Testis (tissue), 5 donors: ENCODE measurements at places on chromosomes 6 and 20.
A peak's percentile ranks its signal among the peaks of the same experiment; 100 is the strongest.

DNA sequence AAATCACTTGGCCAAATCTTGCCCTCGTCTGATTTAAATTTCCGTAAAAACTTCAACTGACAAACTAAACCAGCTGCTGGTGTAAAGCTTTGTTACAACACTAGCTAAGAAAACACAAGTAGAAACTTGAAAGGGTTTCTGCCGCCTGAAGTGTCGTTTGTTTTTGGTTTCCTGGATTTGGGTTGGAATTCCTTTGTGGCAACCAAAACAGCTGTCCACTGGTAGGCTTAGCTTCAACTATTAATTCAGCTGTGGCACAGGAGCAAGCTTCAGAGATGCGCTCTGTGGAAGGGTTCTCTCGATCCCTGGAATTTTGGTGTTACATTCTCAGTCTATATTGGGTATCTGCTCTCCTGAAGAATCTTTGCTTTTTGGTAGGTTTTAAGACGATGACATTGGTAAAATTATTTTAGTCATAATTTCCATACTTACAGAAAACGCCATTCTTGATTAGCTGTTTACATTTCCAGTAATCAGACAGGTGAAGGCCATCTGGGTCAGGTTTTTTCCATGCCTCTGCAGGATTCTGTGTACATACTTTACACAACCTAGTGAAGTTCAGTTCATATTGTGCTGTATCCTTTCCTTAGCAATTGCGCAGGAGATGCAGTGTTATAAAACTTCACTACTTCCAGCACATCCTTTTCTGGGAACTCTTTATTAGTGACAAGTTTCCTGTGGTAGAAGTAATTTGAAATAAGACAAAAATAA is 29.9 kb upstream of the SAMD3 start:
- DNase-seq = no peak
- H3K27ac ChIP-seq = no peak overlapping the region
- H3K27me3 ChIP-seq = no peaks in the 10 kb centered on the region
- no peaks in the 10 kb centered on the region for H3K36me3 ChIP-seq

GRCh38 chr6:105282631-105283585 is 103.1 kb upstream of the POPDC3 start:
- no peak for DNase-seq
- no peaks in the 10 kb centered on the region for H3K4me1 ChIP-seq
- no peaks in the 10 kb centered on the region for H3K36me3 ChIP-seq
- no peak overlapping the region for H3K4me3 ChIP-seq
- H3K27me3 ChIP-seq = no peaks in the 10 kb centered on the region
- H3K27ac ChIP-seq = no peak overlapping the region

DNA sequence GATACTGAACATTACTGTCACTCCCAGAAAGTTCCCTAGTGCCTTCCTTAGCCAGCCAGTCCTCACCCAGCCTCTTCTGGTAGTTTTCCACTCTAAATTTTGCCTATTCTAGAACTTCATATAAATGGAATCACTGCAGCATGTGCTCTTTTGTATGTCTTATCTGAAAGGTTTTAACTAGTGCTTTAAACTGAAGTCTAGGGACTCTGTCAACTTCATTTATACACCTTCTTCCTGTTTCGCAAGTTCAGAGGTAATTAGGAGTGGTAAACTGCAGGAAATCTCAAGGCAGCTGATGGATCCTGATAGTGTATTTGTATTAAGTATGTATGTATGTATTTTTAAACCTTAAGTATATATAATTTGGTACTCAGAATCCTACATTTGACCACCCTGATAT is 94.3 kb downstream of the TCP11 start:
- H3K27me3 ChIP-seq = no peaks in the 10 kb centered on the region
- no peaks in the 10 kb centered on the region for H3K36me3 ChIP-seq
- H3K4me3 ChIP-seq = no peak overlapping the region
- no peak for DNase-seq
- peak overlapping the region; percentile 56 for H3K27ac ChIP-seq

GRCh38 chr6:39312912-39313525 is 1.2 kb downstream of the KCNK17 start:
- H3K27me3 ChIP-seq = no peaks in the 10 kb centered on the region
- DNase-seq = no peak
- H3K36me3 ChIP-seq = no peaks in the 10 kb centered on the region
- peak overlapping the region; percentile 57 for H3K4me3 ChIP-seq
- peaks cover 9% of the 10 kb centered on the region for H3K4me1 ChIP-seq

- H3K4me3 ChIP-seq = no peak overlapping the region
- H3K4me1 ChIP-seq = peaks cover 15% of the 10 kb centered on the region
- no peaks in the 10 kb centered on the region for H3K27me3 ChIP-seq
- no peaks in the 10 kb centered on the region for H3K36me3 ChIP-seq
Measured at GRCh38 chr6:16514249-16514648, 247.0 kb downstream of the ATXN1 start.

- no peaks in the 10 kb centered on the region for H3K27me3 ChIP-seq
- DNase-seq = no peak
- peaks cover 36% of the 10 kb centered on the region for H3K4me1 ChIP-seq
- peak overlapping the region; percentile 34 for H3K27ac ChIP-seq
- no peaks in the 10 kb centered on the region for H3K36me3 ChIP-seq
- no peak overlapping the region for H3K4me3 ChIP-seq
Measured at GRCh38 chr6:154479771-154480639, 30.5 kb downstream of the CNKSR3 start.

GRCh38 chr6:118198746-118199145 is 291.7 kb downstream of the SLC35F1 start:
- no peak overlapping the region for H3K27ac ChIP-seq
- H3K27me3 ChIP-seq = no peaks in the 10 kb centered on the region
- no peaks in the 10 kb centered on the region for H3K36me3 ChIP-seq
- no peaks in the 10 kb centered on the region for H3K4me1 ChIP-seq
- no peak overlapping the region for H3K4me3 ChIP-seq

GRCh38 chr20:31607640-31608250 is 2.7 kb downstream of the ID1 start:
- no peaks in the 10 kb centered on the region for H3K27me3 ChIP-seq
- no peak for DNase-seq

DNA sequence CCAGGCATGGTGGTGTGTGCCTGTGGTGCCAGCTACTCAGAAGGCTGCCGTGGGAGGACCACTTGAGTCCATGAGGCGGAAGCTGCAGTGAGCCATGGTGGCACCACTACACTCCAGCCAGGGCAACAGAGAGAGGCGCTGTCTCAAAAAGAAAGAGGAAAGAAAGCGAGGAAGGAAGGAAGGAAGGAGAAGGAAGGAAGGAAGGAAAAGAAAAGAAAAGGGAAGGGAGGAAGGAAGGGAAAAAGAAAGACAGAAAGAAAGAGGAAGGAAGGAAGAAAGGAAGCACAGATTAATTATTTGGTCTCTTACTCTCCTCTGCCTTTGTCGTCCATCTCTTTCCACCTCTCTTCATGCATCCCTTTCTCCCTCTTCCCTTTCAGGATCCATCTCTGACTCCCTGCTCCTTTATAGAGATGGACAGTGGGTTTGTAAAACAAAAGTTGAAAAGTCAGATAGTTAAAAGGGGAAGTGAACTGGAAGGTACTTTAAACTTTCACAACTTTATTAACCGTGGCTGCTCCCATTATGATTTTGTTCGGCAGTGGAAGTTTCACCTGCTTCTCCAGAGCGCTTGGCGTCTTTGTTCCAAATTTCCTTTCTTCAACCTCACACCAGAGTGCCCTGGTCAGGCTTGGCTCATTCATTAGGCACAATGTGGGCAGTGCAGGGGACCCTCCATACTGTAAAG is 1.5 kb downstream of the HLA-DQA1 start:
- H3K27ac ChIP-seq = no peak overlapping the region
- H3K27me3 ChIP-seq = no peaks in the 10 kb centered on the region
- no peak for DNase-seq
- no peak overlapping the region for H3K4me3 ChIP-seq
- H3K36me3 ChIP-seq = no peaks in the 10 kb centered on the region

DNA sequence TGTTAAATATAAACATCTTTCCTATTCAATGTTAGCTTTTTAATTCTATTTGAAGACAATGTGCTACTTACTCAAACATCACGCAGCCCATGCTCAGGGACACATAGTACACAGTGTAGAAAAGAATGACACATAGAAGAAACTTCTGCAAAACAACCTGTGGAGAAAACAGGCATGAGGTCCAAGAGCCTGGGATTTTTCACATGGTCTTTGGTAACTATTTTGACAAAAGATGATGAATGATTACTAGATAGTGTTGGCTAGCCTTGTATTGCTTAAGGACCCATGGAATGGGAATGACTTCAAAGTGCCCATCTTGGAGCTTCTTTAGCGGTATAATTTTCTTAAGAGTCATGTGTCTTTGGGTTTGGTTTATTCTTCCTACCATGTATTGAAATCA is 15.4 kb downstream of the TMEM244 start:
- H3K4me1 ChIP-seq = no peaks in the 10 kb centered on the region
- H3K4me3 ChIP-seq = no peak overlapping the region
- H3K36me3 ChIP-seq = no peaks in the 10 kb centered on the region
- no peak for DNase-seq

GRCh38 chr20:36866164-36866563 is 9.8 kb upstream of the TLDC2 start:
- H3K27me3 ChIP-seq = no peaks in the 10 kb centered on the region
- peaks cover 36% of the 10 kb centered on the region for H3K4me1 ChIP-seq
- peak; percentile 87 for DNase-seq
- no peak overlapping the region for H3K27ac ChIP-seq

- no peaks in the 10 kb centered on the region for H3K36me3 ChIP-seq
- H3K4me3 ChIP-seq = no peak overlapping the region
- H3K27ac ChIP-seq = no peak overlapping the region
- no peaks in the 10 kb centered on the region for H3K27me3 ChIP-seq
Measured at GRCh38 chr20:61941721-61942405, 123.8 kb downstream of the TAF4 start.

DNA sequence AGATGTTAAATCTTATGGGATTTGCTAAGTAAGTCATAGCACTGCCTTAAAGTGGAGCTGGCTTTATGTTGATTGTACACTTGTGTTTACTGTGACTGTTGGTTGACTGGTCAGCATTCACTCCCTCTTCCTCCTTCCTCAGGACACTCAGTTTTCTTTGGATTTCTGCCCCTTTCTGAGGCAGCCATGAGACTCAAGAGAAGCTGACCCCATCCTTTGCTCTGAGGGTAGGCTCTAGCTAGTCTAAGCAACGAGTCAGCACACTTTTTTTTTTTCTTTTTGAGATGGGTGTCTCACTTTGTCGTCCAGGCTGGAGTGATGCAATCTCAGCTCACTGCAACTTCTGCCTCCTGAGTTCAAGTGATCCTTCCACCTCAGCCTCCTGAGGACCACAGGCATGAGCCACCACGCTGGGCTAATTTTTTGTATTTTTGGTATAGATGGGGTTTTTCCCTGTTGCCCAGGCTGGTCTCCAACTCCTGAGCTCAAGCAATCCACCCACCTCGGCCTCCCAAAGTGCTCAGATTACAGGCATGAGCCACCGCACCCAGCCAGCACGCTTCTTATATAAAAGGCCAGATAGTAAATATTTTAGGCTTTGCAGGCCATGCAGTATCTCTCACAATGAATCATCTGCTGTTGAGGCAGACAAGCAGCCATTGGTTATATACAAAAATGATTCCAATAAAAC is 191.4 kb downstream of the NFATC2 start:
- no peak overlapping the region for H3K4me3 ChIP-seq
- no peak overlapping the region for H3K27ac ChIP-seq
- DNase-seq = no peak
- H3K27me3 ChIP-seq = no peaks in the 10 kb centered on the region
- peaks cover 4% of the 10 kb centered on the region for H3K4me1 ChIP-seq
- H3K36me3 ChIP-seq = no peaks in the 10 kb centered on the region

- H3K4me1 ChIP-seq = peaks cover 18% of the 10 kb centered on the region
- no peaks in the 10 kb centered on the region for H3K27me3 ChIP-seq
- H3K4me3 ChIP-seq = peak overlapping the region; percentile 68
- DNase-seq = peak; percentile 88
- H3K36me3 ChIP-seq = no peaks in the 10 kb centered on the region
Measured at GRCh38 chr6:42104095-42104803, 38.2 kb downstream of the C6orf132 start.

DNA sequence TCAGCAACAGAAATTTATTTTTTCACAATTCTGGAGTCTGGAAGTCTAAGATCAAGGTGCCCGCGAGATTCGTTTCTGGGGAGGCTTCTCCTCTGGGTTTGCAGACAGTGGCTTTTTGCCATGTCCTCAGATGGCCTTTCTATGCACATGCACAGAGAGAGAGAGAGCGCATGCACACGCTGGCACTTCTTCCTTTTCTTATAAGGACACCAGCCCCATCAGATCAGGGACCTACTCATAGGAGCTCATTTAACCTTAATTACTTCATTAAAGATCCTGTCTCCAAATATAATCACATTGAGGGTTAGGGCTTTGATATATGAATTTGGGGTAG is 260.7 kb upstream of the PLCB4 start:
- H3K27ac ChIP-seq = no peak overlapping the region
- H3K4me3 ChIP-seq = no peak overlapping the region
- H3K4me1 ChIP-seq = peaks cover 5% of the 10 kb centered on the region
- H3K27me3 ChIP-seq = no peaks in the 10 kb centered on the region

DNA sequence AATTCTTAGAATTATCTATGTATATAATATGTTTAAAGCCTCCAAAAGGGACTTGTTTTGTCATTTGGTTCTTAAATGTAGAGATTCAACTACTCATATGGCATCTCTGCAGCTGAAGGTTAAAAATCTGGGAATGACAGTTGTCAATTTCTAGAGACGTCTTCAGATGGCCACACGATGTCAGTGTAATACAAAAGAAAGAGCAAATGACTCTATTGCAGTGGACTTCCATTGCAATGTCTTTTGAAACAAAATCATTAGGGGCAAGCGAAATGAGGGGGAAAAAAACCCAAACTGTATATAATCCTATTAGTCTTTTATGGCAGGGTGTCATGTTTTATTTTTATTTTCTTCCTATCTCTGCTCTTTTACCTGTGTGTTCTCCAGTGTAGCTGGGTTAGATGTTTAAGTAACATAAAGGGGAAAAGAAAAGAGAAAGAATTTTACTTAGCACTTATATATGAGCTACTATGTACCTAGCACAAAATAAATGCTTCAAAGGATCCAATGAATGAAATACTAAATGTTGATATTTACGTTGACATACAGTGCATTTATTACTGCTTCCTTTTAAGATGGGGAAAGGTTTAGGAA is 26.2 kb downstream of the CCN2 start:
- H3K27me3 ChIP-seq = no peaks in the 10 kb centered on the region
- H3K27ac ChIP-seq = no peak overlapping the region
- no peak for DNase-seq
- no peak overlapping the region for H3K4me3 ChIP-seq
- H3K36me3 ChIP-seq = no peaks in the 10 kb centered on the region

DNA sequence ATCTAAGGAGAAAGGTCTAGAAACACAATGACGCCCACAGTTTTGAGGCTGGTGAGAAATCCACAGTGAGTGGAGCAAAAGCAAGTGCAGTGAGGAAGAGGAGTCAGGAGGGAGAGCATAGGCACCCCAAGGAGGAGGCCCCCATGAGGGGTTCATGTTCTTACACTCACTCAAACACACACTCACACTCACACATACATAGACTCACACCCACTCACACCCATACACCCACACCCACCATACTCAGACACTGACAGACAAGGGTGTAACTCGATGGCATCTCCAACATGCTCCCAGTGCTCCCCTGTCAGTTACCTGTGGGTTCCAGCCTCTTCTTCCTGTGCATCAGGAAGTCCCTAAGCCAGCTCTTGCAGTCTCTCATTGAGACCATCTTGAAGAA is 3.8 kb downstream of the ULBP3 start:
- H3K27me3 ChIP-seq = no peaks in the 10 kb centered on the region
- no peaks in the 10 kb centered on the region for H3K36me3 ChIP-seq
- no peaks in the 10 kb centered on the region for H3K4me1 ChIP-seq
- DNase-seq = no peak

GRCh38 chr6:128601060-128601459 is 80.7 kb upstream of the PTPRK start:
- no peak overlapping the region for H3K27ac ChIP-seq
- no peak overlapping the region for H3K4me3 ChIP-seq
- no peaks in the 10 kb centered on the region for H3K4me1 ChIP-seq
- H3K27me3 ChIP-seq = no peaks in the 10 kb centered on the region
- H3K36me3 ChIP-seq = no peaks in the 10 kb centered on the region

- H3K27me3 ChIP-seq = no peaks in the 10 kb centered on the region
- H3K4me1 ChIP-seq = no peaks in the 10 kb centered on the region
- no peak overlapping the region for H3K4me3 ChIP-seq
- H3K27ac ChIP-seq = no peak overlapping the region
Measured at GRCh38 chr6:63744810-63745209, 109.2 kb downstream of the PHF3 start.
